ENCODE measurements at places on chromosomes 7 and 10.
A peak's percentile ranks its signal among the peaks of the same experiment; 100 is the strongest.

- no peak for DNase-seq
- H3K27me3 ChIP-seq: no peaks in the 10 kb centered on the region
- H3K36me3 ChIP-seq: peaks cover 9% of the 10 kb centered on the region
- H3K4me1 ChIP-seq: peaks cover 31% of the 10 kb centered on the region
- no peak overlapping the region for H3K4me3 ChIP-seq
These were observed 3.0 kb upstream of the ABHD11 start for GRCh38 chr7:73741600-73741999.

GRCh38 chr7:107232568-107233090 is 63.8 kb downstream of the HBP1 start:
- H3K27me3 ChIP-seq: no peaks in the 10 kb centered on the region
- H3K4me1 ChIP-seq: no peaks in the 10 kb centered on the region
- peak overlapping the region; percentile 4 for H3K27ac ChIP-seq

GRCh38 chr7:121003986-121004685 is 15.6 kb downstream of the CPED1 start:
- H3K4me3 ChIP-seq: no peak overlapping the region
- no peak for DNase-seq
- no peak overlapping the region for H3K27ac ChIP-seq
- peaks cover 46% of the 10 kb centered on the region for H3K4me1 ChIP-seq
- H3K36me3 ChIP-seq: no peaks in the 10 kb centered on the region
- H3K27me3 ChIP-seq: no peaks in the 10 kb centered on the region

- no peak overlapping the region for H3K27ac ChIP-seq
- no peaks in the 10 kb centered on the region for H3K36me3 ChIP-seq
- no peak for DNase-seq
- no peak overlapping the region for H3K4me3 ChIP-seq
- peaks cover 2% of the 10 kb centered on the region for H3K4me1 ChIP-seq
- no peaks in the 10 kb centered on the region for H3K27me3 ChIP-seq
These were observed 66.0 kb downstream of the NPSR1 start for GRCh38 chr7:34723866-34724490.

DNA sequence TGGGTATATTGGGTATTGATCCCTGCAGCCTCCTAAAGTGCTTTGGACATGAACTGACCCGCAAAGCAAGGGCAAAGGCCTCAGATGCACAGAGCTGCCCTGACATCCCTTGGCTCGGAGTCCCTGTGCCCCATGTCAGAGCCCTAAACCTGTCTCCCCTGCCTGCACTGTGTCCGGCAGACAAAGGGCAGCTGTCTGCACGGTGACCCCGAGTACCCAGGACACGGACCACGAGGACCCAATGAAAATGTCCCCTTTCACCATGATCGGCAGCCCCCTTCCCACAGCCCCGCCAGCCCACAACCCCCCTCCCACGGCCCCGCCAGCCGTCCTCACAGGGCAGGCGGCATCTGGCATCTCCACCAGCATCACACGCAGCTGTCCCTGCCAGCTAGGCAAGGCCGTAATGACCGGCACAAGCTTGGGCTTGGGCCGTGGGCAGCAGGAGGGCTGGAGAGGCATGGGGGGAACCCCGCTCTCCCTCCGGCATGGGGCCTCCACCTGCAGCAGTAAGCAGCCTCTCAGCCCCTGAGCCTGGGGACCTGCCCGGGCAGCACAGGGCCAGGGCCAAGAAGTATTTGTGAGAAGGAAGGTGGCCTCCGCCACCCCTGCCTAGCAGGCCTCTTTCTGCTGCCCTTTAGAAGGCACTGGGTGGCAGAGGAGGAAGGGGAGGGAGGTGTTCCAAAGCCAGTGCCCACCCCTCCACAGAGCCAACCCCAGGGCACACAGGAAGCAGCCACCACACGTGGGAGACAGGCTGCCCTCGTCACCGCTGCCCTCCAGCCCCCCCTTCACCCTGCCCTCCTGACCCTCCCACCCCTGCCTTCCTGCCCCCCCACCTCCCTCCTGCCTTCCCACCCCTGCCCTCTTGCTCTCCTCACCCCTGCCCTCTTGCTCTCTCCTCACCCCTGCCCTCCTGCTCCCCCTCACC is 10.1 kb downstream of the NUDT1 start:
- H3K27ac ChIP-seq: no peak overlapping the region
- no peaks in the 10 kb centered on the region for H3K27me3 ChIP-seq
- H3K36me3 ChIP-seq: peaks cover 31% of the 10 kb centered on the region

- no peaks in the 10 kb centered on the region for H3K4me1 ChIP-seq
- no peak overlapping the region for H3K4me3 ChIP-seq
- DNase-seq: peak; percentile 21
- no peak overlapping the region for H3K27ac ChIP-seq
- H3K27me3 ChIP-seq: no peaks in the 10 kb centered on the region
- H3K36me3 ChIP-seq: no peaks in the 10 kb centered on the region
These were observed 8.9 kb downstream of the IGFBP1 start for GRCh38 chr7:45897042-45897690.

DNA sequence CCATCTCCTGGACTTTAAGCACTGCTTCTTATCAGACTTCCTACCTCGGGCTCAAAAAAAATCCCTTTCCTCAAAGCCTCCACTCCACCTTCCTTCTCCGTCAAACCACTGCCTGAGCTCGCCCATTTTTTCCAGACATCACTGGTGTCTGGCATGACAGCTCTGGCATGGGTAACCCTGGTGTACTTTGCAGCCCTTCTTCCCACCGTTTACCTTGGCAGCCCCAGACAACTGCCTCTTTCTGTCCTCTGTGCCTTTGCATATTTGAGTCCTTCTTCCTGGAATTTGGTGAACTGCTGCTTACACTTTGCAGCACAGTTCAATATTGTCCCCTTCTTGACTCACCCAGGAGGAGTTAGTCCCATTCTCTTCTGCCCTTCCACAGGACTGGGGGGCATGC is 144.6 kb upstream of the TBX20 start:
- no peaks in the 10 kb centered on the region for H3K36me3 ChIP-seq
- H3K4me1 ChIP-seq: no peaks in the 10 kb centered on the region
- no peak overlapping the region for H3K4me3 ChIP-seq
- DNase-seq: no peak
- H3K27ac ChIP-seq: no peak overlapping the region
- H3K27me3 ChIP-seq: no peaks in the 10 kb centered on the region

GRCh38 chr7:1794888-1795542 is 124.9 kb downstream of the ELFN1 start:
- no peak overlapping the region for H3K27ac ChIP-seq
- no peaks in the 10 kb centered on the region for H3K4me1 ChIP-seq
- DNase-seq: no peak
- H3K27me3 ChIP-seq: no peaks in the 10 kb centered on the region
- no peak overlapping the region for H3K4me3 ChIP-seq
- H3K36me3 ChIP-seq: no peaks in the 10 kb centered on the region

- H3K27ac ChIP-seq: peak overlapping the region; percentile 70
- no peak for DNase-seq
- peaks cover 84% of the 10 kb centered on the region for H3K36me3 ChIP-seq
- no peaks in the 10 kb centered on the region for H3K27me3 ChIP-seq
These were observed 87.1 kb upstream of the PDLIM1 start for GRCh38 chr10:95377950-95378349.

GRCh38 chr10:43249151-43249961 is 17.5 kb downstream of the RASGEF1A start:
- DNase-seq: peak; percentile 32
- no peak overlapping the region for H3K27ac ChIP-seq
- no peaks in the 10 kb centered on the region for H3K36me3 ChIP-seq
- no peak overlapping the region for H3K4me3 ChIP-seq
- H3K4me1 ChIP-seq: no peaks in the 10 kb centered on the region

- no peaks in the 10 kb centered on the region for H3K27me3 ChIP-seq
- H3K4me1 ChIP-seq: no peaks in the 10 kb centered on the region
- H3K4me3 ChIP-seq: no peak overlapping the region
- H3K27ac ChIP-seq: no peak overlapping the region
These were observed 57.2 kb downstream of the CALML3 start for GRCh38 chr10:5581670-5582566.

GRCh38 chr7:90579181-90579688 is 16.9 kb upstream of the CDK14 start:
- H3K4me1 ChIP-seq: no peaks in the 10 kb centered on the region
- no peak for DNase-seq
- H3K27ac ChIP-seq: no peak overlapping the region
- no peak overlapping the region for H3K4me3 ChIP-seq
- H3K27me3 ChIP-seq: no peaks in the 10 kb centered on the region
- no peaks in the 10 kb centered on the region for H3K36me3 ChIP-seq

DNA sequence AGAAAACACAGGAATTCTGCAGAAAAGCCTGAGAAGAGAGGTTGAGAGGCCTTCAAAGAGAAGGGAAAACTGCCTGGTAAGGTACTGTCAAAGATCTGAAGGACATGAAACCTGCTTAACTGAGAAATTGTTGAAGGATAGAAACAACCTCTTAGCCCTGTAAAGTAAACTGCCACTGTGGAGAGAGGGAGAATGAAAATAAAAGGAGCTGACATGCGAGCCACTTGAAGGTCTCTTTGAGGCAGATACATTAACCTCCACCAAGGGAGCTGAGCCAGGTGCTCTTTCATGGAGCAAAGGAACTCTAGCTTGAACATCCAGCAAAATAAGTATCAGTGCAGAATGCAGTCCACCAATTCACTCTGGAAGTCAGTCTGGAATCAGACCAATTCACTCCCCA is 108.8 kb upstream of the FEZF1 start:
- H3K36me3 ChIP-seq: no peaks in the 10 kb centered on the region
- no peaks in the 10 kb centered on the region for H3K27me3 ChIP-seq
- no peak overlapping the region for H3K4me3 ChIP-seq
- no peaks in the 10 kb centered on the region for H3K4me1 ChIP-seq

DNA sequence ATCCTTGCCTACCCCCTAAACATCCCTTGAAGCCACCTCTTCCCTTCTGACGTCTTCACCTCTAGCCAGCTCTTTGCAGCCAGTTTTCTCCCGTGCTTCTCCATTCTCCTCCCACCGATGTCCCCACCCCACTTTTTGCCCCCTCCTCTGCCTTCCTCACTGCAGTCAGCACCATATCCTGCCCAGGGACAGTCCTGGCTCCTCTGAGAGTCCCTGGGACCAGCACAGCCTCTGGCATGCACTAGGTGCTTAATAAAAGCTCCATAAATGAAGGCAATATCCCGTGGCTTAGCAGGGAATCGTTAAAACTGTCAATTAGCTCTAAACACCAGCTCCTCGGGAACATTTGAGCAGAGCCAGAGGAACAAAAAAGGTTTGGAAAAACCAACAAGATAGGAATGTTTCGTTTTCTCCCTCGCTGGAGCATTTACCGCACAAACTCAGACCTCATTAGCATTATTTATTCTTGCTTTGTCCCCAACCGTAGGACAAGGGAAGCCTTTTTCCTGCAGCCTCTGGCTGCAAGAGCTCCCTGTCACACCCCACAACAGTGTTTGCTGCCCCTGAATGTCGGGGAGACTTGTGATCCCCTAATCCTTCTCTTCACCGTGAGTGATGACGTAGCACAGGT is 16.1 kb downstream of the MYL10 start:
- H3K4me3 ChIP-seq: no peak overlapping the region
- no peaks in the 10 kb centered on the region for H3K27me3 ChIP-seq
- H3K27ac ChIP-seq: no peak overlapping the region
- H3K36me3 ChIP-seq: no peaks in the 10 kb centered on the region
- DNase-seq: no peak

DNA sequence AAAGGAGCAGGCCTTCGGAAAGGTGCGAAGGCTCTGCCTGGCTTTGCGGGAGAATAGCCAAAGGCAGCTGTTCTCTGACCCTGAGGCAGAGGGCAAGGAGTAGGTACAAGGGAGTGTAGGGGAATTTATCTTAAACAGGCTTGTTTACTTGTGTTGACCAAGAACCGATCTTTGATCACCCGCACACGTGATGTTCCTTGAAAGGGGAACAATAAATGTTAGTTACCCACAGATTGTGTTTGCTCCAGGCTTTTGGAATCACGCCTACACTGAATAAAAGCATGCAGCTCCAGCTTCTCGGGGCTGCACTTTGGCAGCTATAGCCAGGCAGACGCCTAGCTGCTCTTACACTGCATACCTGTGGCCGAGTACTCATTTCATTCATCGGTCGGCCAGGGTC is 420.8 kb downstream of the PHF14 start:
- no peaks in the 10 kb centered on the region for H3K27me3 ChIP-seq
- no peaks in the 10 kb centered on the region for H3K36me3 ChIP-seq
- H3K4me1 ChIP-seq: no peaks in the 10 kb centered on the region
- H3K4me3 ChIP-seq: no peak overlapping the region

DNA sequence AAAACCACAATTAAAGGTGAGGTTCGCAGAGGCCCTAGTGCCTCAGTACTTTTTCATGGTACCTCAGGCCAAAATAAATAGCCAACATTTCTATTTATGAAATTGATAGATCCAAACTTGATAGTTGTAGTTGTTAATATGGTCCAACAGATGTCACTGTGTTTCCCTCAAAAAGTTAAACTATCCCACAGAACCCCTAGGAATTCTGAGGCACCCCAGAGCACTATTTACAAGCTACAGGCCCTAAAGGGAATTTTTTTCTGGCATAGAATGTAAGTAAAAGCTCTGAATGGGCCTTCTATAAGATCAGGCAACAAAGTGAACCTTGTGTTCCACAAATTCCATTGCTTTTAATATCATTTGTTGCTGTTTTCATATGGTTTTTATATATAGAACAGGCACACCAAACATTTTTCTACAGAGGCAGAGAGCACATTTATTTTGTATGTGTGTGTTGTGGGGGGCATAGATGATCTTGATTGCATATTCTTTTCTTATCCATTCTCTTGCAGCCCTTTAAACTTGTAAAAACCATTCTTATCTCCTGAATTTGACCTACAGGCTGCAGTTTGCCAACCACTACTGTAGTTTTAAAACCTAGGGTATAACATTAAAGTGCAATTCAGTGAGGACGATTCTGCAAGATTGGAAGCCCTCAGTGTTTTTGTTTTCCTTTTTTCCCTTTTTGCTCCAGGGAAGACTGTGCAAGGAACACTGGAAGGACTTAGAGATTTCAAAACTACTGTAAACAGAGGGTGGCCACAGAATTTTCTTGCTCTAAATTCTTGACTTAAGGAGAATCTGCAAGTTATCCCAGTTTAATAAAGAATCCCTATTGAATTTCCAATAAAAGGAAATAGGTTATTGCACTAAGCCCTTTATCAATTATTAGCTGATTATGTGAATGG is 3.5 kb upstream of the ARL4A start:
- no peak for DNase-seq
- no peaks in the 10 kb centered on the region for H3K27me3 ChIP-seq
- H3K4me1 ChIP-seq: no peaks in the 10 kb centered on the region
- H3K27ac ChIP-seq: no peak overlapping the region
- H3K4me3 ChIP-seq: no peak overlapping the region

GRCh38 chr10:110498087-110498981 is 627 bp downstream of the DUSP5 start:
- H3K4me1 ChIP-seq: no peaks in the 10 kb centered on the region
- no peaks in the 10 kb centered on the region for H3K27me3 ChIP-seq
- DNase-seq: no peak
- H3K4me3 ChIP-seq: peak overlapping the region; percentile 91
- no peaks in the 10 kb centered on the region for H3K36me3 ChIP-seq
- H3K27ac ChIP-seq: peak overlapping the region; percentile 97

DNA sequence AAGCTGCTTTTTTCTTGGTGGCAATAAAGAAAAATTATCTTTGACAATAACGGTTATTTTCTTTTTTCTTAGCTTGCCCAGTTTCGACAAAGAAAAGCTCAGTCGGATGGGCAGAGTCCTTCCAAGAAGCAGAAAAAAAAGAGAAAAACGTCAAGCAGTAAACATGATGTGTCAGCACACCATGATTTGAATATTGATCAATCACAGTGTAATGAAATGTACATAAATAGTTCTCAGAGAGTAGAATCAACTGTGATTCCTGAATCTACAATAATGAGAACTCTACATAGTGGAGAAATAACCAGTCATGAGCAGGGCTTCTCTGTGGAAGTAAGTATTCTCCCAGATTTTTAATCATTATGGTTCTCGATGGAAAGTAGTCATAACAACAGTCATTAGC is 33.0 kb downstream of the AKAP9 start:
- peaks cover 4% of the 10 kb centered on the region for H3K36me3 ChIP-seq
- no peak for DNase-seq
- no peaks in the 10 kb centered on the region for H3K27me3 ChIP-seq
- H3K27ac ChIP-seq: no peak overlapping the region
- no peaks in the 10 kb centered on the region for H3K4me1 ChIP-seq

Measured in right atrium auricular region (tissue), 2 donors.